Pons (tissue), 1 donor: ENCODE measurements at places on chromosomes 2 and 18.

- DNase-seq, result peak; percentile 51
Measured at GRCh38 chr18:59837586-59837985, 62.2 kb upstream of the PMAIP1 start.

- DNase-seq, result no peak
Measured at GRCh38 chr2:223976635-223977226, 19.5 kb downstream of the MRPL44 start.

GRCh38 chr2:4965556-4966320 is 726.4 kb upstream of the SOX11 start:
- DNase-seq, result no peak

- DNase-seq, result no peak
Measured at GRCh38 chr18:37471637-37472036, 94.0 kb downstream of the CELF4 start.

DNA sequence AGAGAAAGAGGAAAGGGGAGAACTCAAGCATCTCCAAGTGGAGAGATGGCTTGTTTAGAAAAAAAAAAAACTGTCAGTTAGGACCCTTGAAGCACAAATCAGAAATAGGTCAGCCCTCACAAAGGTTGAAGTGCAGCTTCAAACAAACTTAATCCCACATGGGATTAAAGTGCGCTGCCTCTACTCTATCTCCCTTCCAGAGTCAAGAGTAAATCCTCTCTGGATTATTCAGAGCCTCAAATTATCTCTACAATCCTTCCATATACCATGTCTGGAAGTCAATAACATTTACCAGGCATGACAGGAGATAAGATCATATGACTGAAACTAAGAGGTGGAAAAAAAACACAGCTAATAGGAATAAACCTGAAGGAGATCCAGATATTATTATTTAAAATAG is 69.8 kb downstream of the SMAD7 start:
- DNase-seq, result no peak

- DNase-seq, result peak; percentile 5
Measured at GRCh38 chr2:37232131-37232933, 874 bp downstream of the NDUFAF7 start.

DNA sequence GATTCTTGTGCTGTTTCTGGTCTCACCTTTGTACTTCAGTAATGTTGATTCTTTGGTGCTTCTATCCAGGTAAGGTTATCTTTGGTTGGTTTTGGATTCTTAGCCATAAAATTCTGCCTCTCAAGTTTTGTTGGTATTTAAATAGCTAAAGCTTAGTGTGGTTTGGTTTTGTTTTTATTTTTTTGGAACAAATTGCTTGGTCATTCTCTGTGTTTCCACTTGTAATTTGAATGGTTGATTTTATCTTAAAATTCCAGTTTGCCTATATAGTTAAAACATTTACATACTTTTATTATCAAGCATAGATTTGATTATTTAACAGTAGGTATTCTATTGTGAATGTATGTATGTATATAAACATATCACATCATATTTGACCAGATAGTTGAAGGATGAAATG is 6.6 kb downstream of the NCOA1 start:
- DNase-seq, result no peak

- DNase-seq, result no peak
Measured at GRCh38 chr2:167862782-167863181, 384.6 kb downstream of the STK39 start.

DNA sequence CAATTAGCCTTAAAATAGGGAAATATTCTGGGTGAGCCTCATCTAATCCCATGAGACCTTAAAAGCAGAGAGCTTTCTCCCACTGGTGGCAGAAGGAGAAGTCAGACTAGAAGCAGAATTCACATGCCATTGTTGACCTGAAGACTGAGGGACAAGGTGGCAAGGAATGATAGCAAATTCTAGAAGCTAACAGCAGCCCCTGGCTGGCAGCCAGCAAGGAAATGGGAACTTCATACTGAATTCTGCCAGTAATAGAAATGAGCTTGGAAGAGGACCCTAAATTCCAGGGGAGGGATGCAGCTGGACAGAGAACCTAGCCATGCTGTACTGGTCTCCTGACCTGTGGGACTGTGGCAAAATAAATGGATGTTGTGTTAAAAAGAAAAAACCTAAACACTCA is 19.5 kb downstream of the B3GNT7 start:
- no peak for DNase-seq

DNA sequence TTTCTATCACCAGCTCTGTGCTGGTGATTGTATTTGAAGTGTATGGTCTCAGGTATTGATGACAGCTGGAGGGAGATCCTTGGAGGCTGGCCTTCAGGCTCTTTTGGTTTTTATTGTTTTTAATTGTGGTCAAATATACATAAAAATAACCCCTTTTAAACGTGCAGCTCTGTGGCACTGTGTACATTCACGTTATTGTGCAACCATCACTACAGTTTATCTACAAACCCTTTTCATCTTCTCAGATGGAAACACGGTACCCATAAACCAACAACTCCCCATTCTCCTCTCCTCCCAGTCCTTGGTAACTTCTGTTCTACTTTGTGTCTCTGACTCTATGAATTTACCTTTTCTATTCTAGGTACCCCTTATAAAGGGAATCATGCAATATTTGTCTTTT is 79.3 kb upstream of the ATP8B1 start:
- no peak for DNase-seq

DNA sequence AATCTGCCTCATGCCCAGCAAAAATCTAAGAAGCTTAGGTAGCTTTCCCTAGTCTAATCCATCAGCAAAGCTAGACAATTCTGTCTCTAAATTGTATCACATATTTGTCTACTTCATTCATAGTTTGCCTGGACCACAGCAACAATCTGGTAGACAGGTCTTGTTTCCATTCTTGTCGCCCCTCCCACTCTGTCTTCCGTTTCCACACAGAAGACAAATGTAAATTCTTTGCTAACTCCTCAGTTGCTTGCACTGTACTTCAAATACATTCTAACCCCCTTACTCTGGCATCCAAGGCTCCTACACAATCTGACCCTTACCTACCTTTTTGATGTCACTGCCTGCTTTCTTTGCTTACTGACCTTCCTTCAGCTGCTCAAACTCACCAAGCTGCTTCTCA is 40.1 kb downstream of the THUMPD2 start:
- DNase-seq, result no peak

DNA sequence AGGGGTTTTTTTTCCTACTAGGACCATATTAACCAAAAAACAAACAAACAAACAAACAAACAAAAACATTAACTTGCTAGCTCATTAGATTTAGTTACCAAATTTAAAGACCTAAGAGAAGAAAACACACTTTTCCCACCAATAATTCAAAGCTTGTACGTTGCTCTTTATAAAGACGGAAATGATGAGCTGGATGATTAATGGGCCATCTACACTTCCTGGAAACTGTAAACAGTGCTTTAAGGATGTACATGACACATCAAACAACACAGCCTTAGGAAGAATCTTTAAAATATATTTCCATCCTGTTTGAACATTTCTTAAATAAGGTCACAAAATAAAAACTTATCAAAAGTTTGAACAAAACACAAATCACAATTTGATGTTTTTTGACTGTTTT is 982 bp downstream of the BMP10 start:
- no peak for DNase-seq

- no peak for DNase-seq
Measured at GRCh38 chr2:12770300-12770968, 53.7 kb downstream of the TRIB2 start.

DNA sequence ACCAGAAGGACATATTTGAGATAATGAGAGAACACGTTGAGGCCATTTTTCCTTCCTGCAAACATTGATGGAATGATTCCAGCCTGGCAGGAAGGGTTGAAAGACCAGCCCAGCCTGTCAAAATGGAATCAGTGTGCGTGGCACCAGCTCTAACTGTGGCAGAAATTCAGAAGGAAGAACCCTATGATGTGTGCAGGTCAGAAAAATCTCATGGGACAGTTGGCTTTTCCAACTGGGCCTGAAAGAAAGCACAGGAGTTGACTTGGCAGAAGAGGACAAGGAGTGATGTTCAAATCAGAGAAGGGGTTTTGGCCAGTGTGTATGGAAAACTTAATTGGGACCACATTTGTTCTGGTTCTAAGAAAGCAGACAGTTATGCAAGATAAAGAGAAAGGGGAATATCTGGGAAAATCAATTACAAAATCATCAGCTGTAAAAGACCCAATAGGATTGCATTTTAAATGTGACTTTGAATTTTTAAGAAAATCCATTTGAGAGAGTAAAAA is 192.8 kb upstream of the PID1 start:
- no peak for DNase-seq

- no peak for DNase-seq
Measured at GRCh38 chr2:42881732-42882131, 89.3 kb upstream of the HAAO start.

DNA sequence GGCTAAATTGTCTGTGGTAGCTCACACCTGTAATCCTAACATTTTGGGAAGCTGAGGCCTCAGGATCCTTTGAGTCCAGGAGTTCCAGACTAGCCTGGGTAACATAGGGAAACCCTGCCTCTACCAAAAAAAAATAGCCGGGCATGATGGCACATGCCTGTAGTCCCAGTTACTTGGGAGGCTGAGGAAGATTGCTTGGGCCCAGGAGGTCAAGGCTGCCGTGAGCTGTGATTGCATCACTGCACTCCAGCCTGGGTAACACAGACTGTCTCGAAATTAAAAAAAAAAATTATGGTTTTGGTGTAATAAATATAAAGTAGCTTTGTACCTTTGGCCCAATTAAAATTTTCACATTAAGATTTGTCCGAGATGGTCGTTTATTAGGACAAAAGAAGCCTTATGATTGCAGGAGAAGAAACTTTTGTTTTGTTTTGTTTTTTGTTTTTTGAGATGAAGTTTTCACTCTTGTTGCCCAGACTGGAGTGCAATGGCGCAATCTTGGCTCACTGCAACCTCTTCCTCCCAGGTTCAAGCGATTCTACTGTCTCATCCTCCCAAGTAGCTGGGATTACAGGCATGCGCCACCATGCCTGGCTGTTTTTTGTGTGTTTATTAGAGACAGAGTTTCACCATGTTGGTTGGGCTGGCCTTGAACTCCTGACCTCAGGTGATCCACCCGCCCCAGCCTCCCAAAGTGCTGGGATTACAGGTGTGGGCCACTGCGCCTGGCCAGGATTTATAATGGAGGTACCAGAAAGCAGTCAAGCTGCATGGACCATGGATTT is 4.1 kb downstream of the MTA3 start:
- DNase-seq, result no peak

GRCh38 chr2:231795525-231796327 is 9.5 kb downstream of the COPS7B start:
- peak; percentile 44 for DNase-seq

DNA sequence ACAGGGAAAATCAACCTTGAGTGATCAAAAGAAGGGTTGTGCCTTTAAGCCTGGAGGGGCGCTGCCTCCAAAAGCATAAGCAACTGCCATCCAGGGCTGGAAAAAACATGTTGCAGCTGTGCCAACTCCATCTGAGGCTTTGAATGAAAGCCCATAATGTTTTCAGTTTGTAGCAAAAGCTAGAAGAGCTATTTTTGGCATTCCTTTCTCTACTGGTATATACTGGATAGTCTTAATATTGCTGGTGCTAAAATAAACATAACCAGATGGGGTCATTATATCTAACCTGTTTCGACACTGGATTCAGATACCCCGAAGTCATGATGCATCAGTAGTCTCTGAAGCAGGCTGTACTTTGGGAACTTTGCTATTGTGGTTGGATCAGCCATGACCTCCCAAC is 25.1 kb downstream of the ANXA4 start:
- DNase-seq, result peak; percentile 70

DNA sequence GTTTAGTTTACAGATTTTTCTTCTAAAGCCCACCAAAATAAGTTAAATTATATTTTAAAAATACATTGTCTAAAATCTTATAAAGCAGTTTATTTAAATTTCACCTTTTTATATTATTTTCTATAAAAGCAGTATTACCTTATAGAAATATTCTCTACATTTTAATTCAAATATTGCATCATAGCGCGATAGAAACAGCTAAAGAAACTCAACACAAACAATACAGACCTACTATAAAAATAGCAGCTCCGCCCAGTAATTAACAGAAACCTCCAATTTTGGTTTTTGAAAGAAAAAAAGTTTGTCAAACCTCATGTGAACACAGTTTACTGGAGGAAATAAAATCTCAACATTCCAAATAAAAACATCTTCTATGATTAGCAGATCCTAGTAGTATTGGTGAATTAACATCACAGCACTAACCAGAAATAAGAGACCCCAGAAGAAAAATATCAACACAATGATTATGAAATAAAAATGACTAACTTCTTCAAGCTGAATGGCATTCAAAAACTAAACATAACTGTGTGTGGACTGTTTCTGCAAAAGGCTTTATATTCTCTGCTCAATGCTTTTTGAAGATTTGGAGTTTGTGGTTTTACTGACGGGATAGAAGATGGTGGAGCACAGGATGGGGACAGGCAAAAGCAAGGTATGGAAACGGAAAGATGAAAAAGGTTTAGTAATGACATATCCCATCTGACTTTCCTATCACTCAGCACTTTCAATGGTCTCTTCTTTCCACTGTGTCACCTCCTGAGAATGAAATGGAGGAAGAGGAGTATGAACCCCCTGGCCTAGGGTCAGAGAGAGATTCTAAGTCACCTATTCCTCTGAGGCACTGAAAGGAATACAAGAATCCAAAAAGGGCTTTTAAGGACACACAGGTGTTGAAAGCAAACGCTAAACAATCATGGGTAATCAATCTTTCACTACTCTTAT is 17.5 kb downstream of the MAP4K3 start:
- no peak for DNase-seq

- no peak for DNase-seq
Measured at GRCh38 chr2:236816197-236817170, 246.9 kb downstream of the ACKR3 start.

DNA sequence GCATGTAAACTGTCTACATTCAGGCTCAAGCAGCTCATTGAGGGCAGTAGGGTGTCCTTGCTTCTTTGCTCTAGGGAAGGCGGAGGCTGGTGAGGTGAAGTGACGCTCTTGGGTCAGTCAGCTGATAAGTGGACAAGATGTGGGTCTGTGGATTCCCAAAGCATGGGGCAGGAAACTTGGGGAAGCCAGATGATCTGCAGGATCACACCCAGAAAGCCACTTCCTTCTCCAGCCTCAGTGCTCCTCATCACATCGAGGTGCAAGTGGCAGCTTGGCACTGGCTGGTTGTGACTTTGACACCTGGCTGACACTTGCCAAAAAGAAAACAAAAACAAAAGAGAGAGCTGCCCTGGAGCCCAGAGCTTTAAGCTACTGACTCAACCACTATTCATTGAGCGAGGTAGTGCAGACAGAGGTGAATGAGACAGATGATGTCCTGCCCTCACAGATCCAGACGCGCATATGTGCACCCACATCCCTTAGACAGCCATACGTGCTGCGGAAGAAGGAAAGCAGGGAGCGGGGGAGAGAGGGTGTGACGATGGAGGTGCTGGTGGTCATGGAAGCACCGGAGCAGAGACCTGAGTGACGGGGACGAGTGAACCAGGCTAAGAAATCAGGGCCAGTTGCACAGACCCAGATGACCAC is 3.1 kb upstream of the CIB4 start:
- DNase-seq, result no peak
